ENCODE measurements at places on chromosomes 1 and 21.

DNA sequence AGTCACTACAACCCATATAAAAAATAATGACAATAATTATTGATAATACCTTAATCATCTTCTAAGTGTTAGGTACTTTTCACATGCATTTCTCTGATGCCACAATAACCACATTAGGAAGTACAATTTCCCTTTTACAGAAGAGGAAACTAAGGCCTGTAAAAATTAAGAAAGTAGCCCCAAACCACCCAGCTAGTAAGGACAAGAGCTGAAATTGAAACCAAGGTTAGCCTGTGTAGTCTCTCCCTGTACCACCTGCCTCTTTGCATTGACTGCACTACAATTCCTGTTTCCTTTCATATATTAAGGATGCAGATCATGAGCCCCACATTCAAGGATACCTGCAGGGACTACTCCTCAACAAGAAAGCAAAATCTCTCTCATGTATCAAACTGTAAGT lies 288.8 kb downstream of the GPATCH2 start:
- DNase-seq, result no peak

DNA sequence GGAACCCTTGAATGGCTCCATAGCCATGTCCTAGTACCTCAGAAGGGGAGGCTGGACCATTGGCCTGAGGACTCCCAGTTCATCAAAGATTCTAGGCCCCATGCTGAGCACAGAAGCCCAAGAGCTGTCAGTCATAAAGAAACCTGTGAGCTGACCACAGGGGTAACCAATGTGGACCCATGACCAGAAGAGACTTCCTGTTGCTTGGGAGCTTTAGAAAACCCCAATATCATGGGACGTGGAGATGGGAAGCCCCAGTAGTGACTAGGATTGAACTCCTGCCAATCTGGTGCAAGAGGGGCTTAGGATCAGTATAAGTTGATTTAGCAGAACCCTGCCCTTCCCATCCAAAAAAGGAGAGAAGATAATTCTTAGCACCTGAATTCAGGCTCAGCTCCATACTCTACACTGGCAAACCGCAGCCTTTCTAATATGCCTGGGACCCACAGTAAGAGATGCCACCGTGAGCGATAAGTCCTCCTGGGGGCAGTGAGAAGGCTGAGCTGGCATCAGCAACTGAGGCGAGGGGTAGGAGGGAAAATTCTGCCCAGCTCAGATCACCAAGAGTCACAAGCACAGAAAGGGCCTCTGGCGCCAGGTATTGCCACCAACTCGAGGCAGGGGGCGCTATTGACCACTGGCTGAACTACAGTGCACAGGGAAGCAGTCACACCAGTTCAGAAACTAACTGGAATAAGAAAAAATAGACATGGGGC lies 108.9 kb downstream of the CAPN8 start:
- no peak for DNase-seq

GRCh38 chr1:47508702-47509431 lies 71.0 kb downstream of the FOXD2 start:
- no peak for DNase-seq

DNA sequence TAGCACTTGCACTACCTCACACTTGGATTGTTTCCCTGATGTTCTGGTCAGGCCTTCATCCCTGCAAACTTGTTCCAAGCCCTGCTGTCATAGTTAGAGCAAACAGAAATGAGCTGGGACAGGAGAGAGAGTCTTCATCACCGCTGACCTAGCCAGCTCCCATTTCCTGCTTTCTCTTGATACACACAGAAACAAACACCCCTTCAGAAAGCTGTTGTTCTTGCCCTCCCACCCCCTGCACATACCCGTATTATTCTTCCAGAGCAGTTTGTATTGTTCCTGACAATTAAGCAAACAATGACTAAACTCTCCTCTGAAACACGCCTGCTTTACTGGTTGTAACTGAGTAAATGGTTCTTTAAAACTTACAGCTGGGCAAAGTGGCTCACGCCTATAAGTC lies 2.9 kb upstream of the SYT2 start:
- DNase-seq, result peak; percentile 76

GRCh38 chr1:3954170-3955169 lies 54.4 kb upstream of the C1orf174 start:
- DNase-seq, result no peak

GRCh38 chr1:13703558-13704490 lies 3.8 kb downstream of the PRDM2 start:
- no peak for DNase-seq

DNA sequence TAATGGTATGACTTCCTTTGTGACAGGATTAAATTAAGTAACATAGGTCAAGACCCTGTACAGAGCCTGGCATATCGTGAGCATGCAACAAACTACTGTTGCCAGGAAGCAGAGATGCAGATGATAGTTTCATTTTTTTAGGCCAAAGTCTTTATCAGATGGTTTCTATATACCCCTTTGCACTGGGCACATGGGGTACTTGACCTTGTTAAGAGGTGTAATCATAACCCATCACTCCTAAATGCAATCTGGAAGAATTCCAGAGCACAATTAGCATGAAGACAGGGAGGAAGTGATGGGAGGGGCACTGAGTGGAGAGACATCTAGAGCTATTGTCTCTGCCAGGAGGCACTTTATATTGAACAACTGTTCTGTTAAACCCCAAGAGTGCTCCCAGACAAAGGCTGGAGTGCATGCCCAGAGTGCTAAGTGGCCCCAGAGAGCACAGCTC lies 22.1 kb downstream of the ZBTB17 start:
- no peak for DNase-seq

DNA sequence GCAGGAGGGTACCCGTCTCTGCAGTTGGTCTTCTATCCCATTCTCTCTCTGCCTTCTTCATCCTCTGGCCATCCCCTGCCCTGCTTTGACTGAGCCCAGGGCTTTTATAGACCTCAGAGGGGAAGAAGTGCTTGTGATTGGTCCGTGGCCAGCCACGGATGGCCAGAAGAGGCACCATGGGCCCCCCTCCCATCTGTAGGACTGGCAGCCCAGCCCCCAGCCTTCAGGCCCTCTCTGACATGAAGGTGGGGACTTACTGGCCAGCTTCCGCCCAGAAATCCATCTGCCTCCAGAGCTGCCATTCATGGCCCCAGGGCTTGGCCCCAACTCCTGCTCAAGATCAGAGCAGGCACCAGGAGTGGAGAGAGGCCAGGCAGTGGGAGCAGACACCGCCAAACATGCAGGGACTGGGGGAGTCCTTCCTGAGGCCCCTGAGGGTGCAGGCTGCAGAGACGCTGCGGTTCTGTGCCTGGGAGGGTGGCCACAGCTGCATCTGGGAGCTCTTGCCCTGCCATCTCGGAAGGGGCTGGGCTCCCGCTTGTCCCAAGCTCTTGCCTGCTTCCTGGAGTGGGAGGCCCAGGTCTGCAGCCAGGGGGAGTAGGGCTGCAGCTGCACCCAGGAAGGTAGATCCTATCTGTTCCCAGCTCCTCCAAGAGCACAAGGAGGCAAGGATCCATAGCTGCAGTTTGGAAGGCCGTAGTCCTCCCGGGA lies 698.6 kb upstream of the B3GALT2 start:
- no peak for DNase-seq

Measured in epithelial cell of prostate (primary cell).